ENCODE measurements at places on chromosomes 6 and 20.

- no peak for DNase-seq
Measured at GRCh38 chr6:133262804-133263203, 21.6 kb downstream of the EYA4 start.

GRCh38 chr6:56655996-56656395, 13.3 kb upstream of the DST start:
- no peak for DNase-seq

- DNase-seq = no peak
Measured at GRCh38 chr20:15882553-15882952, 690.7 kb downstream of the KIF16B start.

DNA sequence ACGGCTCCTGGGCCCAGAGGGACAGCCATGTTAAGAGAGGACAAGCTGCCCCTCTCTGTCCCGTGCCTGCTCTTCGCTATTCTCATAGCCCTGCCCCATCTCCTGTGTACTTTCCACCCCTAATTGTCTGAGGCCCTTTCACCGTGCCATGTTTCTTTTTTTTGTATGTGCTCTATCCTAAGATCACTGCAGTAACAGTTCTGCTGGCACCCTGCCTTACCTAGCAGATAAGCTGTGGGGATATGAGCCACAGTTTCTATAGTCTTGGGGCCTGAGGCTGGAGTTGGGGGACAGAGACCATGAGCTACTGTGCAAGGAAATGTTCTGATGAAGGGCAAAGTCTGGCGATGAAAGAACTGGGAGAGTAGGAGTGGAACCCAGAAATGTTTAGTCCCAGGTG, 269.5 kb upstream of the CITED2 start:
- no peak for DNase-seq

- no peak for DNase-seq
Measured at GRCh38 chr20:38834868-38835267, 29.4 kb downstream of the PPP1R16B start.

GRCh38 chr6:159969204-159969912, 476 bp downstream of the IGF2R start:
- DNase-seq = peak; percentile 16

GRCh38 chr20:44990425-44990824, 24.1 kb downstream of the STK4 start:
- DNase-seq = no peak

- peak; percentile 10 for DNase-seq
Measured at GRCh38 chr20:4459081-4459480, 262.6 kb upstream of the PRND start.

- no peak for DNase-seq
Measured at GRCh38 chr6:110645685-110646418, 169.4 kb downstream of the CDK19 start.

DNA sequence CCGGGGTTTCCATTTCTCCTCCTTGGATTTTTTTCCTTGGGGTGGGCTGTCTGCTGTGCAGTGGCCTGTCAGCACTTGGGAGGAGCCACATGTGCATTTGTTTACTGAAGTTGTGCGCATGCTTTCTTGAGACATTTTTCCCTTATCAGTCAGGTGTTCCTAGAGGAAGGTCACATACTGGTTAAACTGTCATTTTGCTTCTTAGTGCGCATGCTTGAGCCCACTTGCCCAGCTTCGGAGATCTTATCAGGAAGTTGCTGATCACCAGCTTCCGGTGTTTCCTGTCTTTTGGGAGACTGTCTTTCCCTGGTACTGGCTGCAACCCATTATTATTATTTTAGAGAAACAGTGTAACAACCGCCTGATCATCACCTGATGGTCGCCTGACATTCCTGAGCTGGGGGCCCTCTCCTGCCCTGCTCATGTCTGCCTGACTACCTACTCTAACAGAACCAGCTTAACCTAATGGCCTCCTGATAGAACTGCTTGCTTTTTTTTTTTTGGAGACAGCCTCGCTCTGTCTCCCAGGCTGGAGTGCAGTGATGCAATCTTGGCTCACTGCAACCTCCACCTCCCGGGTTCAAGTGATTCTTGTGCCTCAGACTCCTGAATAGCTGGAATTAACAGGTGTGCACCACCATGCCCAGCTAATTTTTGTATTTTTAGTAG, 378 bp upstream of the ERVFRD-1 start:
- DNase-seq = no peak

DNA sequence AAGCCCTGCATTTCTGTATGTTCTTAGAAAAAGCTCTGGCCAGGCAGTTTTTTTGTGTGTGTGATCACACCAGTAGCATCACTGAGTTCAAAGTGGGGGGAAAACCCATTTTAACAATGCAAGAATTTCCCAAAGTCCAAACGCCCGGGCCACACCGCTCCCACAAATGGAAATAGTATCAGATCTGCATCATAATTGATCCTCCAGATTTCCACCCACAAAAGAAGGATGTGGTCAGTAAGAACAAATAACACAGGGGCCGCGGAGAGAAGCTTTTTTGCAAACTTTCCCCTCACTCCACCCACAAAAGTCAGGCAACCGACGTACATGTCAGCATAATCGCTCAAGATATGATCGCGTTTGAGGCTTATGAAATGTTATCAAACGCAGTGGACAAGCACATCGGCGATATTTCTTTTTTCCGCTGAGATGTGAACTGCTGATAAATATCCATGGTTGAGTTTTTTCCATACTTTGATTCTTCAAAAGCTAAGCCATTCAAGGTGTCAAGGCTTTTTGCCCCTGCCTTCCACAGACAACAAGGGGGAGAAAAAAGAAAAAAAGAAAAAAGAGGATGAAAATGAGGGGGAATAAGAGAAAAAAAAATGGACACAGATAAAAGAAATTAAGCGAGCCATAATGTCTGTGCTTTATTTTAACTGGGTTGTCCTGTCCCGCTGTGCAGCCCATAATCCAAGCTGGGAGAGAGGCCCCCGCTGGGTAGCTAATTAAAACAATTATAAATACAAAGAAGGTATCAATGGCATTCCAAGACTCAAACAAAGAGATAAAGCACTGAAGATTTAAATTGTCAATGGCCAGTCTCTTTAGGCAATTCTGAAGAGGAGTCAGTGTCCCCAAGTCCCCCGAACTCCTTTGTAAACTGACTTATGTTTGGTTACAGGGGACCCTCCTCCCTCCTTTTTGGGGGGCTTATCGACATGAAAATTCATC, 143.5 kb downstream of the ZFP64 start:
- DNase-seq = no peak

DNA sequence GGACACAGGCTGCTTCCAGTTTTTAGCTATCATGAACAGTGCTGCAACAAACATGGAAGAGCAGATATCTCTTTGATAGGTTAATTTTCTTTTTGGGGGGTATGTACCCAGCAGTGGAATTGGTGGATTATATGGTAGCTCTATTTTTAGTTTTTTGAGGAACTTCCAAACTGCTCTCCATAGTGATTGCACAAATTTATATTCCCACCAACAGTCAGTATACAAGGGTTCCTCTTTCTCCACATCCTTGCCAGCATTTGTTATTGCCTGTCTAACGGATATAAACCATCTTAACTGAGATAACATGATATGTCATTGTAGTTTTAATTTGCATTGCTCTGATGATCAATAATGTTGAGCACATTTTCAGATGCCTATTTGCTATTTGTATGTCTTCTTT, 237.6 kb downstream of the MMUT start:
- DNase-seq = no peak

GRCh38 chr6:31558631-31559500, 11.5 kb downstream of the NFKBIL1 start:
- DNase-seq = no peak

DNA sequence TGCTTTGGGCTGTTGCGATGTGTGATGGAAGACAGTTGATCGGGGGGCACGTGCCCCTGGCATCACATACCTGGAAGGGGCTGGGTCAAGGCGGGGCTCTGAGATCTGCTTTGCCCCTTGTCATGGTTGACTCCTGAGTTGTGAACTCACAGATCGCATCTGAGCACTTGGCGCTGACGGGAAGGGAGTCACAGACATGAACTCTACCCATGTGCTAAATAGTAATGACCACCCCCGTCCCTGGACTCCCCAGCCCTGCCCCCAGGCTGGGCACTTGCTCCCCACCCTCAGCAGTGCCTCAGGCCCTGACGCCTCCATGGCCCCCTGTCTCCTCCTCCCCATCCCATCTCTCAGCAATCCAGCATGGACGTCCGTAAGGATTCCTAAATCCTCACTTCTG, 107.0 kb downstream of the SYNDIG1 start:
- no peak for DNase-seq

DNA sequence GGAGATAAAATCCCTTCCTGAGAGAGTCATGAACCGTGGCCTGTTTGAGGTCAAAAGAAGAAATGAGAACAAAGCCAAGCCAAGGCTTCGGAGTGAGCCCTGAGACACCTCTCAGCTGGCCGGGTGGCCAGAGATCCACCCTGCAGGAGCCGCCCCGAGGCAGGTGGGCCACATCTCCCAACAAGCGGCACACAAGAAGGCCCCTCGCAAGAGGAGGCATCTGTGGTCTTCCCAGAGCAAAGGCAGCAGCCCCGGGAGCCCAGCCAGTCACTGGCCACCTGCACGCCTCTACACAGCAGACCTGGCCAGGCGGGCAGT, 30.9 kb upstream of the AFDN start:
- no peak for DNase-seq

DNA sequence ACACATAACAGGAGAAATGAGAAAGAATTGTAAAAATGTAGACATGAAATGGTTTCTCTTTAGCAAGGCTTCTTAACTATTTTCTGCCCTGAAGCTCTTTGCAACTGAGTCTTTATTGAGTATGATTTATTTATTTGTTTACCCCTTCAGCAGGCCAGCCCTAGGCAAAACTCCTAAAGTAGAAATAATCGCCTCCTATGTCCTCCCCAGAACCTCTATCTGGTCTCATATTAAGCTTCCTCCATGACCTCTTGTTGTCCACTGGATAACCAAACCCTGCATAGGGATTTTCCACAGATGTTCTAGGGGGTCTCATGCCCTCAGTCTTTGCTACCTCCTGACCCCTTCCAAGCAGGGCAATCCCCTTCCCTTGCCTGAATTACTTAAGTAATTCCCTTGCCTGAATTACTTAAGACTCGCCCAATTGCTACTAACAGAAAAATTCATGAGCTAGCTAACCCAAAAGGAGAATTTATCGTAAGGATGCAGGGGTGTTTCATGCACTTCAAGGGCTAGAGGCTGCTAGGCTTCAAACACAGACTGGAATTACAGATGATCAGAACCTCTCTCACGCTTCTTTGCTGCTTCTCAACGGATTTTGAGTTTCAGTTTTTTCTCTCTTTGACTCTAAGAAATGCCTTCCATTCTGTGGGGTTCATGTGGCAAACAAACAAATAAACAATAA, 425.9 kb upstream of the RNF217 start:
- no peak for DNase-seq

DNA sequence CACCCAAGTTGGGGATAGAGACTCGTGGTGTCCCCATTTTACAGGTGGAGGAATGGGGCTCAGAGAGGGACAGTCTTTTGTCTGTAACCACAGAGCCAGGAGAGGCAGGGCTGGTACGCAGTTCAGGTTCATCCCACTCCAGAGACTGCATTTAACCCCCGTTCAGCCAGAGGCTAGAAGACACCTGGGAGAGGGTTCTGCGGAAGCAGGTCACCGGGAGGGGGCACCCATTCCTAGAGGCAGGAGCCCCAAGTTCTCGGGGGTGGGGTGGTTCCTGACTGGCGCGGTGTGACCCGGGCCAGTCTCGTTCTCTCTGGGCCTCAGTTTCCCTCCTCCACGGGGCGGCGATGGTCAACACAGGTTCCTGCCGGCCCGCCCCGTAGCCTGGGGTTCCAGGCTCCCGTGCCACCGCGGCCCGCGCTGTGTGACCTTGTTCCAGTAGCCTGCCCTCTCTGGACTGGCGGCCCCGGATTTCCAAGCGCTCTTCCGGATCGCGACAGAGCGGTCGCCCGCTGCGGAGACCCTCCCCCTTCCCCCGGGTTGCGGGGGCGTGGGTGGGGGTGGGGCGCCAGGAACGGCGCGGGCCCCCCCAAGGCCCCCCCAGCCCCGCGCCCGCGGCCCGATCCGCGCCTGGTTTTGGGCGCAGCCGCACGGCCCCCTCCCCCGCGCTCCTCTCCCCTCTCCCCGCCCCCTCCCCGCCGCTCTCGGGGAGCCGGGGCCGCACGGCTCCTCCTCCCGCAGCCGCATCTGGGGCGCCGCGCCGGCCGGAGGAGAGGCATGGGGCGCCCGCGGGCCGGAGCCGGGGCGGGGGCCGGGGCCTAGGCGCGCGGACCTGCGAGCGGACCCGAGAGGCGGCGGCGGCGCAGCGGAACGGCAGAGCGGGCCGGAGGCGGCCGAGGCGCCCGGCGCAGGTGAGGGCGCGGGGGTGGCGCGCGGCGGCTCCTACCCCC, at the start of gene DLGAP4:
TSS of gene DLGAP4 (plus strand) at position 738 of the 950 bp plus-strand sequence. CDS start 125,379 bp downstream, outside the sequence.
- no peak for DNase-seq

DNA sequence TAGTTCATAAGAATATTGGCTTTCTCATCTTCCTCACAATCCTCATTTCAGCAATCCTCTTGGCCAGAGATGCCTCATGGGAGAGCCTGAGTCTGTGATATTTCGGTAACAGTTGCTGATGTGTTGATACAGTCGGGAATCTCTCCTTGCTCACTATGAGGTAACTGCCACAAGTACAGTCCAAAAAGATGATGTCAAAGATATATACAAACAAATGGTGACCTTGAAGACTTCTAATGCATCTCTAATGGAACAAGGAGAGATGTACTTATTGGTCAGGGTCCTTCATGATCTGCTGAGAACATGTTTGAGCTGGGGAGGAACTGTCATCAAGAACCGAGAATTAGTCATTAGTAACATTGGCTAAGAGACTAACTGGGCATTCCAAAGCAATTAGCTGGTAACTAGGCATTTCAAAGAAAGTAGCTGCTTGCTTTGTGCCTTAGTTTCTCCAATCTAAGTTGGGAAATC, 56.1 kb downstream of the FILIP1 start:
- no peak for DNase-seq

- no peak for DNase-seq
Measured at GRCh38 chr6:24497254-24497970, 2.6 kb downstream of the ALDH5A1 start.

GRCh38 chr20:35257175-35257909, 20.6 kb downstream of the MMP24OS start:
- DNase-seq = no peak

DNA sequence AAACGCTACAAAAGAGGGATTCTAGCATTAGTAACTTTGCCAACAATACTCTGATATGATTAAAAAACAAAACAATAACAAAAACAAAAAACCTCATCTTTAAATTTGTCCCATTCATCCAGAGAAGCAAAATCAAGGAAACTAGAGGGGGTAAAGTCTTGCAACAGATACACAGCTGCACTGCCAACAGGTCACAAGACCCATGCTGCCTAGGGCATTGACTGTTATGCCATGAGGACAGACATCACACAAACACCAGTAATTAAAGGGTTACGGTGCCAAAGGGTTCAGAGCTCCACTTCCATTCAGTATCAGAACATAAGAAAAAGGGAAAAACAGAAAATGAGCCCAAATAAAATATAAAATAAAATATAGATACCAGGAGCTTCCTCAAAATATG, 1.6 kb downstream of the TBC1D20 start:
- DNase-seq = peak; percentile 28

All from T47D (cell line).